ENCODE measurements at places on chromosomes 7 and 10.

DNA sequence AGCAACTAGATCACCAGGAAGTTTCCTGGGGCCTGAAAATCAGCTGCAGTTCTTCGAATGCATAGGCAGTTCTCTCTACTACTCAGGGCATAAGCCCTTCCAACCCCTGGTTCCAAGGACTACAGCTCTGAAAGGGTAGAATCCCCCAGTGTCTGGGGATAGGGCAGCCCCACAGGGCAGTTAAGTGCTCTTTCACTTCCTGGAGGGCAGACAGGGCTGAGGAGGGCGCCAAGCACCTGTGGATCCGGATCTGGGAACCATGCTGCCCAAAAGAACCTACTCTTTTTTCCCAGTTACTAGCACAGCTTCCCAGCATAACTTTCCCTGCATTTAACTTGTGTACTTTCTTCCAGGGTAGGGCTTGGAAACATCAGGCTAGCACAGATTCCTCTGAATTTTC lies 41.1 kb downstream of the CXCL12 start:
- DNase-seq, result no peak

- no peak for DNase-seq
Observed at GRCh38 chr7:131249003-131249402, 78.7 kb upstream of the MKLN1 start.

DNA sequence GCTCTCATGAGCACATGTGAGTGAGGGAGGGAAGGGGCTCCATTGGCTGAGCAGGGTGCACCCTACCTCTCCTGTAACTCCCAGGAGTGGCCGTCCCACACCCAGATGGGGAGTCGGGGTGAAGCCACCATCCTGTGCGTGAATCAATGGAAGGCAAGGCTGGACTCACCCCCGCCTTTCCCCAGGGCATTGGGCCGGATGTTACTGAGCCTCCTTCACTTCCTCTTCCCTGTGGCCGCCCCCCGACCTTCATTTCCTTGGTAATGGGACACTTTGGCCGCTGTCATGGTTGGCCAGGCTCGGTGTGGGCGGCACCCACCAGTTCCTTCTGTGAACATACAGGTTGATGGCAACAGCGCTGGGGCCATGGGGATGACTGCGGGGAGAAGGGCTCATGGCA lies 209.0 kb downstream of the MGMT start:
- no peak for DNase-seq

- no peak for DNase-seq
Observed at GRCh38 chr7:47291461-47292081, 290.3 kb downstream of the TNS3 start.

GRCh38 chr10:133067149-133068105 lies 20.3 kb upstream of the ADGRA1 start:
- peak; percentile 29 for DNase-seq

- no peak for DNase-seq
Observed at GRCh38 chr7:1787681-1788235, 117.7 kb downstream of the ELFN1 start.

DNA sequence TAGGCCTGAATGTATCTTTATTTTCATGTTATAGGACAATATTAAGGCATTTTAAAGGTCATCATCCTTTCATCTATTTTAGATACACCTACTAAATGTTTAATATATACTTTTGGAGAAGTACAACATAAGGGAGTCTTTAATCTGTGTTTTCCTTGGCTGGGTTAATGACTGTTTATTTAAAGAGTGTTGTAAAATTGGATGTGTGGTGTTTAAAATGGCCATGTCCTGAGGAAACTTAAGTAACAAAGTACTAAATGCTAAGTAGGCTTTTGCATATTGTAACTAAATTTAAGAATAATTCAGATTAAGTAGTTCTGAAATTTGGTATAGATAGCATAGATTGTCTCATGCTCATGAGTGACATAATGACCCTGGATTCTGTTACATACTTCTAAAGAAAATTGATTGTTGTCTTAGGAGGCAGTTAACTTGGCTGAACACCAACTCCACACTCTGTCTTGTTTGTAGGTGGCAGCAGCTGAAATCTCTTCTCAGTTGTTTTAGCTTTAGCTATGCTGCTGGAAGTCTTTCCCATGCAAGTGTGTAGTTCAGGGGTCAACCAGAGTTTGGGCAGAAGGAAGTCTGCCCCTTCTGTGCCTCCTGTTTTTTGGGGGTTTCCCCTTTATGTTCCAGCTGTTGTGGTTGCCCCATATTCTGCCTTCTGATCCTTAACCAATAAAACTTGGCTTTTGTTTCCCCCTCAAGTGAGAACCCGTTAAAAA lies 29.2 kb downstream of the DLD start:
- DNase-seq, result no peak

DNA sequence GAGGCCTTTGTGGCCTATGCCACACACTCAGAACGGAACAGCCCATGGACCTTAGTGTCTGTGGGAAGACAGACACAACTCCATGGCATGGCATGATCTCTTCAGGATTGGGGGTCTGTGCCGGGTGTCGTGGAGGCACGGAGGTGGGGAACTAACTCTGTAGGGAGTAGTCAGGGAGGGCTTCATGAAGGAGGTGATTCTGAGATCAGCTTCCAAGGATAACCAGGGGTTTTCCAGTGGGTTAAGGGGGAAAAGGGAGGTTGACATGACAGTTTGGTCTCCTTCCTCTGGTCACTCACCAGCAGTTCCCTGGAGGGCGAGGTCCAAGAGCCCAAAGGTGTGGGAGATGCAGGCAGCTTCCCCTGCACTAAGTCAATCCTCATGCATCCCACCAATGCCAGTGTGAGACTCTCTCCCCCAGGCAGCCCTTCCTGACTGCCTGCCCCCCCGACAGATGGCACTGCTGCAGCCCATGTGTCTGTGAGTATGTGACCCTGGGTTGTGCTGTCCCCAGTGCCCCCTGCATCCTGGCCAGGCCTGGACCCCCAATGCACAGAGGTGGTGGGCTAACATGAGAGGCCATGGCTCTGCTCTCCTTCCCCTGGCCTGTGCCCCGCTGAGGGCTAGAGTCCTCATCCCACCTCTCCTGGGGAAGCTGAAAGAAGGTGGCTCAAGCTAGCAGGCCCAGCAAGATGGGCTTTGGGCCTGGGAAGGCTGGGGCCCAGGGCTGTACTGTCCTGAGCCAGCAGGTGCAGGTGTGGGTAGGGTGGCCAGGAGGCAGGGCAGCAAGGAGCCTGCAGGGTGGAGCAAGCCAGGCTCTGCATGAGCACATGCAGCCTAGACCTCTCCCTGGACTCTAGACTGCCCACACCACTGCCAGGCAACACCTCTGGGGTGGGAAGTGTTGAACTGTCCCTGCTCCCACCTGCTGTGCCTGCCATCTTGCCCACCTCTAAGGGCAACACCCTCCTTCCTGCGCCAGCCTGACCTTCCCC lies 39.7 kb downstream of the RASGEF1A start:
- DNase-seq, result no peak
